ENCODE measurements at places on chromosomes 6 and 20.

DNA sequence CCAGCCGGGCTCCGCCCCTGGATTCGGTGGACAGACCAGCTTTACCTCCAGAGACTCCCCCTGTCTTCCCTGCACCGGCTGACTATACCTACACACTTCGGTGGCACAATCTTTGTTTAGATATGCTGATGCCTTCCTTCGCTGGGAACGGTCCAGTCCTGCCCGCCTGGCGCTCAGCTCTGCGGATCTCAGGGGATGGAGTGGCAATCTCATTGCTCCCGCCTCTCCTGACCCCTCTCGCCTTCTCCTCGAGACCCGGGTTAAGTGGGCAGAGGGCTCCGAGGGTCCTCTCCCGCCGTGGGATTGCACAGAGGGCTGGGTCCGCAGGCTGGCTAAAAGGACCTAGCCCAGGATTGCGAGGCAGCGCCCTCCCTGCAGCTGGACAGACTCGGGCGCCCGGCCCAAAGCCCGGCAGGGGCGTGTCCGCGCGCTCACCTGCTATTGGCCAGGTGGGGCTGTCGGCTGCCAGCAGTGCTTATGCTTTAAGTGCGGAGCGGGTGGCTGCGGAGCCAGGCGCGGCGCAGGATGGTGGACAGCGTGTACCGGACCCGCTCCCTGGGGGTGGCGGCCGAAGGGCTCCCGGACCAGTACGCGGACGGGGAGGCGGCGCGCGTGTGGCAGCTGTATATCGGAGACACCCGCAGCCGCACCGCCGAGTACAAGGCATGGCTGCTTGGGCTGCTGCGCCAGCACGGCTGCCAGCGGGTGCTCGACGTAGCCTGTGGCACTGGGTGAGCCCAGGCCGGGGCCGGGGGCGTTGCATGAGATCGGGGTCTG, at the start of gene GNMT:
TSS of gene GNMT (plus strand) at position 512 of the 777 bp plus-strand sequence. CDS start at position 526, 14 bp downstream.
- DNase-seq, result peak; percentile 67

DNA sequence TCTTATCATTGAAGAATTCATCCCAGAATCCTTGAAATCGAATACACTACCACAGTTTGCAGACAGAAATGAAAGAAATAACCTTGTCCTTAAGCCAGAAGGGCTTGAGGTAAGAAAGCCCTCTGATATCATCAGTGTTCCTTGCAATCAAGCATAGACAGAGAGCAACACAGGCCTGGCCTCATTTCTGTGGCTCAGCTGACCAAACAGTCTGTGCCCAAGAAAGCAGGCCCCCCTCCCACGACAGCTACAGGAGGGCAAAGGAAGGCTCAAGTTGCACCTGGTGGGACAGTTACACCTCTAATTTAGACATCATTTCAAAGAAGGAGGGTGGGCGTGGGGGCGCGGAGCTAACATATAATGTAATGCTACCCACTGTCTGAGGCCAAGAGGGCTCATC, 21.6 kb downstream of the KIF16B start:
- no peak for DNase-seq

DNA sequence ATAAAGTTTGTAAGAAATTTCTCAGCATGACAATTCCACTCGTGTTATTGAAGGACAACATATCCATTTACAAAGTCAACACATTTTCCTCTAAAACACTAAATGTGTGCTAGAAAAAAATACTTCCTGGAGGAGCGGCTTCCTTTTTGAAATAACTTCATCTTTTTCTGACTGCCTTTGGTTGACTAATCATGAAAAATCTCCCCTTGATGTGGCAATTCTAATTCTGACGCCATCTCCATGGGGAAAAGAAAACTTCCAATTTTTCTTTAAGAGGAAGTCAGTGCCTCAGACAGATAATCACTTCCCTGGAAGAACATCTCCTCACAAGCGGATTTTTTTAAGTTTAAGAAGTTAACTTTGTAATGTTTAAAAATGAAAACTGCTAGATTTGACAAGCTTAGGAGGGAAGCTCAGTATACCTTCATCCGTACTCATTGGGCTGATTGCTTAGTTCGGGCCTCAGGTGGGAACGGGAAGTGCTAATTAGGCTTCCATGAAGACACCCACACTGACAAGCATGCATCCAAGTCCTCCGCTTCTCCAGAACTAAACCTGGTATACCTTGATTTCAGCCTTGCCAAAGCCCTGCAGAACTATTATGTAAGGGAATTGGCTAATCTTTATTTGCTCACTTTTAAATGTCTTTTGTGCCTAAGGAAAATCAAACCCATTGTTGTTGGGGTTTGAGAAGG, 35.1 kb upstream of the DUSP22 start:
- no peak for DNase-seq

DNA sequence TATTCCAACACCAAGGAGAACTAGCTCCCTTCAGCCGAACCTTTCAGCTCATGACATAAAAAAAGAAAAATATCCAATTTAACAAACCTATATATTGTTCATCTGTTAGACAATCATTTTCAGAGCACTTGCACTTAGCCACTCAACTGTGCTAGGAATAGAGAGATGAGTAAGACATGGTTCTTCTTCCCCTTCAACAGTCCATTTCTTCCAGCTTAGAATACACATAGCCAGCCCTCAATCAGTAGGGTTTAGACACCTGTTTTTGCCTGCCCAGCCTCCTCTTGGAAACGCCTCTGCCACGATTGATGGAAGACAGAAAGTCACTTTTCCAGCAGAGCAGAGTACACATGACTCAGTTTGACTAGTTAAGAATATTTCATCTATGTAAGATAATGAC, 21.8 kb downstream of the ADNP start:
- DNase-seq, result no peak

DNA sequence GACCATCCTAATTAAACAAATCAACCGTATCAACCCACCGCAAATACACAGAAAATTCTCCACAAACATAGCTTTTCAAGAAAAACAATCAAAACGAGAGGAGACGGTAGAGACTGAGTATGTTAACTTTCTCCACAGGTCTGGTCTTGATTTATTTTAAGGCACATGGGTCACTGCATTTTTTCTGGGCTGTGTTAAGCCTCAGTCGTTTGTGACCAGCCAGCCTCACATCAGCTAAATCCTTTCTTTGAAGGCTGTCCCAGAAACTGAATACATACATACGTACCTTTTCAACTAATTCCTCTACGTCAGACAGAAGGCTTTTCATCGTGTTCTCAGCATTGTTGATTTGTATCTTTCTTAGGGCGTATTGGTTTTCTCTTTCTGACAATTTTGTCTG, 69.4 kb downstream of the LAMA4 start:
- no peak for DNase-seq

DNA sequence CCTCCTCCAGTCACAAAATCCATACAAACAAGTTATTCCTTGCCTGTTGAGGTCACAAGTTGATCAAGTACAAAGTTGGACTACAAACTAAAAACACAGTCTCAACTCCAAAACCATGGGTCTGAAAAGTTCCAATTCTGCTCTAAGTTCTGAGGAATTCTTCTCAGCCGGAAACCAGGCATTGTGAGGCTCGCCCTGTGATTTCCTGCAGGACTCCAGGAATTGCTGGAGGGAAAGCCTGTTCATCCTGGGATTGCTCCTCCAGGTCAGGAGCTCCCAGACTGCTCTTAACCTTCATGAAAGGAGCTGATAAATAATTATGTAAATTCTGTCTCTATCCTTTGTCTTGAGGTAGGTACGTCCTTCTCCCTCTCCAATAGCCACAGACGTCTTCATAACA, 8.5 kb downstream of the TRAM2 start:
- no peak for DNase-seq

GRCh38 chr6:114292431-114292830, 50.4 kb downstream of the HS3ST5 start:
- DNase-seq, result no peak

GRCh38 chr6:43478008-43478372, 620 bp downstream of the TJAP1 start:
- no peak for DNase-seq

DNA sequence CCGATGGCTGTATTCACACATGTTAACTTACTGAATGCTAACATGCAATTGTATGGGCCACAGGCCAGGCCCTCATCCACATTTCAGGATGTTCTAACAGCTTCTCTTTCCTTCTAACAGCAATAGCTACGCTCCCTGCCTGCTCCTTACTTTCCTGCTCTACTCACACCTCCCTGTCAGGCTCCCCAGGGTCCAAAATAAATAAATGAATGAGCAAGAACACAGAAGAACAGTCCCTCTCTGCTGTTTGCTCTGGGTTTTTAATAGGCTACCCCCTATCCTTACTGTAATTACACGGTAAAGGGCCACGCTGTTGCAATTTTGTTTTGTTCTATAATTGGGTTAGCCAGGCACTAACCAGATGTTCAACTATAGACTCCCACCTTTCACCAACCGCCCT, 135.6 kb downstream of the GMDS start:
- DNase-seq, result no peak

DNA sequence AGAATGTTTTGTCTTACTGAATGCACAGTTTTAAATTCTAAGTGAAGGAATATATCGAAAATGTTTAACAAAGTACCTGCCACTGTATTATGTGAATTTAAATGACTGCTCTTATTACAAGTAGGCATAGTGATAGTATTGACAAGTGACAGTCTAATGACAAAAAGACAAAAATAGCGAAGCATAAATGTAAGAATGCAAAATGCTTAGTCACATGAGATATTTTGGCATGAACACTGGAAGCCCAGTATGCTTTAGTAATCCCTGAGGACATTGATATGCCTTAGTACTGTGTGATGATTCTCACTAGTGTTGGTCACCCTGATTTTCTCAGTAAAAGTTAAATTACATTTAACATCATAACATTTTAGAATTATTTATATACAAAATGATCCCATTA, 153.5 kb downstream of the EYA4 start:
- no peak for DNase-seq

- no peak for DNase-seq
These were observed 241.2 kb downstream of the TTLL2 start for GRCh38 chr6:167565884-167566599.

DNA sequence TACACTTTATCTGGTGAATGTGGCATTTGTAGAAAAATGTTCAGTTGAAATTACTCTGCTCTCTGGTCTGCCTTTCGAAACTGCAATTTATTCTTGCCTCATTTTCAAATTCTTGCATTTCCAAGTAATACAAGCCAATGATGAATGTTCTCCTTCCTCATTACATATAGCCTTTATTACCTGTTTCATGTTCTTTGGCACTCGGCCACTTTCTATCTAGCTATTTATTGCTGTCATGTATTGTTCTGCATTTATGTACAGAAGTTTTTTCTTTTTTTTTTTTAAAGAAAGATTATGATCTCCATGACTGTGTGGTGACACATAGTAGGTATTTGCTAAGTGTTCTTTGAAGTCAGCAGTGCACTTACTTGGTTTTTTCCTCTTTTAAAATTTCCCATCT, 261.4 kb downstream of the ZFAND3 start:
- DNase-seq, result no peak

DNA sequence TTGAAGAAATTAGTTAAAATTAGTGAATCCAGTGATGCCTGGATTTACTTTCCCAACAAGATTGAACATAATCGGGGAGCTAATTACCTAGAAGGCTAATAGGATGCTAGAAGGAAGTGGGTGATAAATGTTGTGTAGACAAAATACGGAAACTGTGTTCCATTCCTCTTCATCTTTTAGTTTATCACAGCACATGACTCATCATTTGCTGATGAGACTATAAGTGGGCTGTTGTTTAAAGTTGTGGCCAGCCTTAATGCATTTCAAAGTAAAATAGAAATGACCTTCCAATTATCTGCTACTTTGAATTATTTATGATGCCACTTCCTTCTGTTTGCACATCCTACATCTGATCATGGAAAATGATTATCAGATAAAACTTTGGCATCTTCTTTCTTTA, 43.4 kb downstream of the OGFRL1 start:
- DNase-seq, result no peak

GRCh38 chr20:34876406-34877282, at the start of gene ACSS2:
TSS of gene ACSS2 (plus strand) at chr20:34876612. CDS start at chr20:34876646, 34 bp downstream.
- peak; percentile 95 for DNase-seq

DNA sequence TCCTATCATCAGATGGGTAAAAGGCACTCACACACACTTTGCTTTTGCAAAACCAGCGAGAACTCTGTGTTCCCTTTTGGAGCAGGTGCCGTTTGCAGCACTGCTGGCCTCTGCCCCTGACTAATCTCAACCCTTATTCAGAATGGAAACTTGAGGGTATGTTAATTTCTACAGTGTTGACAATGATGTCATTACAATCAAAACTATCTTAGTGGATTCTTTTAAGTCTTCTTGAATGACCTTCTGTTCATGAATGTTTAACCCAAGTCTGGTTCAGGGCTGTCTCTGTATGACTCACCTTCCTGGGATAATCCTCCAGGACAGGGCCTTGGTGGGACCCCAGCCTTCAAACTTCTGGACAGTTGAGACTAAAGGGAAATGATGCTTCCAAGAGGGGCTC, 197.9 kb downstream of the CDH4 start:
- no peak for DNase-seq

GRCh38 chr20:41587956-41588355, 30.2 kb downstream of the CHD6 start:
- DNase-seq, result no peak

GRCh38 chr20:51398083-51398482, 144.4 kb downstream of the NFATC2 start:
- no peak for DNase-seq

GRCh38 chr6:154842833-154843232, 109.6 kb downstream of the SCAF8 start:
- DNase-seq, result no peak

DNA sequence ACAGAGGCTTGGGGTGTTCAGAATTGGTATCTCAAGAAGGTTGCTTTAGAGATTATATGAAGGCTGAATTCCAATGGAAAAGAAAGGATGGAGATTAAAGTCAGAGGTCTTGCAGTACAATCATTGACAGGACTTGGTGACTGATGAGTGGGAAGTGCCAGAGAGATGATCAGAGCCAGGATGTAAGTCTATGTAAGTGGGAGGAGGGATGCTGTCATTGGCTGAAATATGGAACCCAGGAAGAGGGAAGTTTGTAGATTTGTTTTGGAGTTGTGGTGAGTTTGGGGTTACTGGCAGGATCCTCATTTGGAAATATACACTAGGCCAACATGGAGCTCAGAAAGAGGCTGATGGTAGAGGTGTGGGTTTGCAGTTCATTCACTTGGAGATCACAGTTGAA, 23.8 kb upstream of the TNFAIP3 start:
- DNase-seq, result no peak

Data from NCI-H526 treated with DMSO at 0.1 percent for 48 hours (cell line).